ENCODE measurements at places on chromosomes 1 and 21.
A peak's percentile ranks its signal among the peaks of the same experiment; 100 is the strongest.

- peak; percentile 80 for DNase-seq
These were observed at the start of gene BCAR3 for GRCh38 chr1:93681101-93681988. Gene BCAR3 (minus strand): TSS chr1:93681837. CDS start chr1:93674930, 6,907 bp downstream.

DNA sequence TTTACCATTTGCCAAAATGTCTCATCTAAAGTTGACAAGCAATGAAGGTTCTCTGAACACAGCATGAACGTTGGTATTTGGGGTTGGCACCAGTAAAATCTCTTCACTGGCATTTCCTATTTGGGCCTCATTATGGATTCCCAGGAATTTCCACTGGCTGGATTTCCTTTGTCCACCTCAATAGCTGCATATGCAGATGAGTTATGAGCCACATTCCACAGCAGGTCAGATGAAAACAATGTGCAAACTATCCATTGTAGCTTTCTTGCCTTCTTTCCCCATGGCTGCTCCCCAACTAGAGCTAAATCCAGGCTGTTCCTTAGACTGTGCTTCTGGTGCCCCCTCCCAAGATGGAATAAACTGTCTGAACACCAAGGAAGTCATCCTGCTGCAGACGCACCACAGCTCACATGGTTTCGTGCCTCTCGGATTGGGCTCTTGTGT lies 168.1 kb upstream of the FGGY start:
- peak; percentile 89 for DNase-seq

GRCh38 chr1:923991-924655 lies 400 bp downstream of the SAMD11 start:
- DNase-seq, result no peak

GRCh38 chr1:212045981-212046380 lies 10.4 kb downstream of the DTL start:
- DNase-seq, result no peak
